ENCODE measurements at places on chromosomes 4 and X.

DNA sequence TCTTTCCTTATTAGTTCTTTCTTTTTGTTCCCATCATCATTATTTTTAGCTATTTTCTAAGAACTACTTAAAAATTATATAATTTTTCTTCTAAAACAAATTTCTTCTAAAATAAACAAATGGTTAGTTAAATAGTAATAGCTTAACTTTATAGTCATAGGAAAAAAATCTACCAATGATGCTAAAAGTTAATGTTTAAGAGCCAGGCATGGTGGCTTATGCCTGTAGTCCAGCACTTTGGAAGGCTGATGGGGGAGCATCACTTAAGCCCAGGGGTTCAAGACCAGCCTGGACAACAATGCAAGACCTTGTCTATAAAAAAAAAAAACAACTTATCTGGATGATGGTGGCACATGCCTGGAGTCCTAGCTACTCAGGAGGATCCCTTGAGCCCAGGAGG, 127.1 kb upstream of the ANXA3 start:
- no peak for DNase-seq

DNA sequence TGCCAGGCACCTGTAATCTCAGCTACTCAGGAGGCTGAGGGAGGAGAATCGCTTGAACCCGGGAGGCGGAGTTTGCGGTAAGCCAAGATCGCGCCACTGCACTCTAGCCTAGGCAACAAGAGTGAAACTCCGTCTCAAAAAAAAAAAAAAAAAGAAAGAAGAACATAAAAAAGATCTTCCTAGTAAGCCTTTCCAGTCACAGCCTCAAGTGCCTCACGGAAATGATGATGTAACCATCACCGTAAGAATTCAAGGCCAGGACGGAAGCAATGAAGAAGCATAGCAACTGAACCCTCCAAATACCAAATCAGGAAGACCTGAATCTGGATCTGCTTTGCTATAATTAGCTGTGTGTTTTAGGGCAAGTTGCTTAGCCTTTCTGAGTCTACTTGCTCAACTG, 28.8 kb downstream of the RBM47 start:
- DNase-seq: no peak

DNA sequence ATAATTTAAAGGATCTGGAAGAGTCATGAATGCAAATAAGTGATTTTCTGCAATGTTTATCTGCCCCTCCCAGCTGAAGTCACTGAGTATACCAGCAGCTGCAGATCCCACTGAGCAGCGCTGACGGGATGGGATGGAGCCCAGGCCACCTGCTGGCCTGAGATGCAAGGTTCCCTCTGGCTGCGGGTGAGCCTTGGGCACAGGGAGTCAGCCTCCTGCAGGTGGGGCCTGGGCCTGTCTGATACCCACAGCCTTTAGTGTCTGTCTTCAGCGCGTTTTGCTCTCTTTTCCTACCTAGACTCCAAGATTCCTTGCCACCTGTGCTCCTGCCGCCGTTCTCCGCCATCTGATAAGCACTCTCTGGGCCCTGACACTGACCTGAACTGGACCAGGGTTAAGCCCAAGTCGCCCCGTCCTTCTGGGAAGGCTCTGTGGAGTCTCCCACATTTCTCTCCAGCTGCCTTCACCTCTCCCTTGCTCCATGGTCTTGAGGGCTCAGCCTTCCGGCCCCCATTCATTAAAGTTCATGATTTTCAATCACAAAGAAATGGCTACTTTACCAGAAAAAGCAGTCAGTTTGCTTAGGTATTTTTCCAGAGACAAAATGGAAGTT, 223.1 kb upstream of the FAT1 start:
- peak; percentile 34 for DNase-seq

DNA sequence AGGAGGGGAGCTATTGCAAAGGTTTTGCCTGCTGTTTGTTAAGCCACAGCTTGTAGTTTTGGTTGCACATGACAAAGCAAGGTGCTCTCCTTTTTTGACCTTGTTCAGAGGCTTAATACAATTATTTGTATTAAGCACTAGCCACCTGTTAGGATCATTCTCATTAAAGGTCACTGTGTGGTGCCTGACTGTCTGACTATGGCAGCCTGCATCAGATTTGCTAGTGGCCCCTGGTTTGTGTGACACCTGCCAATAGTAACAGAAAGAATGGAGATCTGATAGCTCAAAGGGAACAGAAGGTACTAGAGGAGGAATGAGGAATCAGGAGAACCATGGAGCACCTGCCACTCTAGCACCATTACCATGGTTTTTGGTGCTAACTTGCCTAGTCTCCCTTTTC, 102.5 kb downstream of the POLA1 start:
- DNase-seq: no peak

GRCh38 chr4:158056689-158057245, 116.1 kb downstream of the GASK1B start:
- no peak for DNase-seq

DNA sequence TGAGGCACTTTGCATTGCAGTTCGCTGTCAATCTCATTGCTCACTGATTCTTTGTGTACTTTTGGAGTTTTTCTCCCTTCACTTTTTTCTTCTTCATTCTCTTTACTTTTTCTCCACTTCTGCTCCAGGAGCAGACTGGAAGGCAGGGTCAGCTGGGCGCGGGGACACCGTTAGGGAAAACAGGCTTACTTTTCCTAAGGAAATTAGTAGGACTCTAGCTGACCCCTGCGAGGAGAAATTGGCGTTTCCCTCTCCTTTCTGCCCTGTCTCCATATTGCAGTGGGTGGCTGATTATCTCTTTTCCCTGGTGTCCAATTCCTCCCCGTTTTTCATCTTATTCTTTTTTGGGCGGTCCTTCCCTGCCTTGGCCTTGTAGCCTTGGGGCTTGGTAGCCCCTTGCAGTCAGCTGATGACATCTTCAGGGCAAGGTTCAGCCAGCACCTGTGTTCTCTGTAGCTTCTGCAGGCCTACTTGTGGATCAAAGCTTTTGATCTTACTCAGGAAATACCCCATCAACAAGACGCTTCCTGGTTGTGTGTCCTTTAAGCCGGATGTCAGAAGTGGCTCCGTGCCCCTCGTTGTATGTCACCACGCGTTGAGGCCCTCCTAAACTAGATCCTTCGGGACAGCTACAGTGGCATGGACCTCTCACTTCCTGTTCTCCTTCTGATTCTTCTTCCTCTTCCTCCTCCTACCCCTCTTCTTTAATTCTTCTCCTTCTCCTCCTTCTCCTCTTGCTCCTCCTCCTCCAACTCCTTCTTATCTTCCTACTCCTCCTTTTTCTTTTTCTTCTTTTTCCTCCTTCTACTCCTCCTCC, 36.1 kb downstream of the NBDY start:
- DNase-seq: no peak

DNA sequence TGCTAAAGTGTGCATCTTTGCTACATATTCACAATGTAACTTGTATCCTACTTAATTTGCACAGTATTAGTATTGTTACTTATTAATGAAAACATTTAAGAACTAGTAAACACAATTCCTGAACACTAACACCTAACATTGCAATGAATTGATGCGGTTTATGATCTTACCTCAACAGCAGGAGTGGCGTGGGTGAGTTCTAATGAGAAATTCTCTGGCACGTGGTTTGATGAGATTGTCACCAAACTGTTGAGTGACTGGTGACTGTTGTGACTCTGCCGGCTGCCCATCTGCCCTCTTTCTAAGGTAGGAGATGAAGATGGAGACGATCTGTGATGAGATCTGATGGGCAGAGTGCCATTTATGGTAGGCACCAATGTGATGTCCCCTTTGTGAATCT, 2.9 kb downstream of the PCDH18 start:
- DNase-seq: no peak

DNA sequence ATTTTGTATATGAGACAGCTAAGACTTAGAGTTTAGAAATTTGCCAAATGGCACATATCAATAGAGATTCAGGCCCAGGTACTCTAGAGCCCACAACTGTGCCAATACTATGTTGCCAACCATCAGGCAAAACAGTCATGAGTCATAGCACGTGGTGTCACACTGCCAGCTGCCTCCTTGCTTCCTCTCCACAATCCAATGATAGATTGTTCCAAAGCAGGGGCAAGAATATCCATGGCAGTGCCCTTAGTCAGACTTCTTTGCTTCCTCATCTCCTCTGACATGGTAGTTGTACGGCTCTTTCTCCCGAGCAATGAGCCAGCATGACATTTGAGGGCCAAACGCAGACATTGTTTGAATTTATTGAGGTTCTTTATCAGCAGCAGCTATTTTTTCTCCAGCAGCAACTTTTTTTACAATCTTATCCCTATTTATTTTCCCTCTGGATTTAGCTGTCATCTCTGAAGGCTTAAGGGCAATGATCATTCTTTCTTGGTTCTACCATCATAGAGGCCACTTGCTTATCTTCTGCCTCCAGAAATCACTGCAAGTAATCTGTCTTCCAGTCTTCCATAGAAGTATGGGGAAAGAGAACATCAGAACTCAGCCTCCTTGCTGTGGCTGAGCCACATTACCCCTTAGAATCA, 169.7 kb downstream of the COL4A6 start:
- DNase-seq: no peak

GRCh38 chrX:136574548-136574947, 42.5 kb downstream of the VGLL1 start:
- DNase-seq: no peak

GRCh38 chrX:64338296-64338695, 57.0 kb downstream of the MTMR8 start:
- no peak for DNase-seq

DNA sequence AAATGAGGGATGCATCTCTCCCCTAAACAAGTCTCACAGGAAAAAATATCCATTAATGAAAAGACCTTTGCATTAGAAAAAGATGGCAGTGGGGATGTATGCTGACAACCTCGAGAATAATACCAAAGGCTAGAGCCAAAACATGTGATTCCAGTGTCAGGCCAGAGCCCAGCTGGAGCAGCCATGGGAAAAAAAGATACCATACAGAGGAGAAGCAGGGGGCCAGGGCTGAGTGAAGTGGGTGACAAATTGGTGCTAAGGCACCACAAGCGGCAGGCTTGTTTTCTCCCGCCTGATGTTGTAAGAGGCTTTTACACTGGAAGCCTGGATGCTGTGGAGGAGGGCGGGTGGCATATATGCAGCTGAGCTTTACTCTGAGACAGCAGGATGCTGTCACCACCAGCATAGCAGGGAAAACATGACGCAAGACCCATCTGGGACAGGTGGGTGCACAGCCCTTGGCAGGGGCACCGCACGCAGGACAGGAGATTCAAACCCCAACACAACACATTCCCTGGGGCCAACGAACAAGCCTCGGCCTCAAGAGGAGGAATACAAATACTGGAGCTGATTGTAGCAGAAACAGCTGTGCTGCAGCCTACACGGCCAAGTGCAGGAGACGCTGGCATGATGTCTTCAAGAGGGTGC, 91.9 kb downstream of the TSPAN5 start:
- DNase-seq: no peak

DNA sequence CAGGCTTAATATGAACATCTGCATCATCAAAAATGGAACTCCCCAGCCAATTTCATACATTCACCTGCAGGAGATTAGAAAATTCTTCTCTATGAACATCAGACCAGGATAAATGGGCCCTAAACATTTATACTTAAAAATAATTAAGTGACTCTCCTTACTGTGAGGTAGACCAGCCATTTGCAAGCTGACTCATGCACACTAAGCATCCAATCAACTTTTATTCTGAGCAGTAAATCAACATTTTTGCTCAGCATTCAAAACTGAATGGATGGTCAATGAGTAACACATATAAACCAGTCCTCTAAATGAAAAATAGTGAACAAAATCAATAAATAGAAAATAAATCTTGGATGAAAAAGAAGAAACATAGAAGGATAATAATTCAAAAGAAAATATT, 19.9 kb upstream of the PCDH10 start:
- peak; percentile 48 for DNase-seq

DNA sequence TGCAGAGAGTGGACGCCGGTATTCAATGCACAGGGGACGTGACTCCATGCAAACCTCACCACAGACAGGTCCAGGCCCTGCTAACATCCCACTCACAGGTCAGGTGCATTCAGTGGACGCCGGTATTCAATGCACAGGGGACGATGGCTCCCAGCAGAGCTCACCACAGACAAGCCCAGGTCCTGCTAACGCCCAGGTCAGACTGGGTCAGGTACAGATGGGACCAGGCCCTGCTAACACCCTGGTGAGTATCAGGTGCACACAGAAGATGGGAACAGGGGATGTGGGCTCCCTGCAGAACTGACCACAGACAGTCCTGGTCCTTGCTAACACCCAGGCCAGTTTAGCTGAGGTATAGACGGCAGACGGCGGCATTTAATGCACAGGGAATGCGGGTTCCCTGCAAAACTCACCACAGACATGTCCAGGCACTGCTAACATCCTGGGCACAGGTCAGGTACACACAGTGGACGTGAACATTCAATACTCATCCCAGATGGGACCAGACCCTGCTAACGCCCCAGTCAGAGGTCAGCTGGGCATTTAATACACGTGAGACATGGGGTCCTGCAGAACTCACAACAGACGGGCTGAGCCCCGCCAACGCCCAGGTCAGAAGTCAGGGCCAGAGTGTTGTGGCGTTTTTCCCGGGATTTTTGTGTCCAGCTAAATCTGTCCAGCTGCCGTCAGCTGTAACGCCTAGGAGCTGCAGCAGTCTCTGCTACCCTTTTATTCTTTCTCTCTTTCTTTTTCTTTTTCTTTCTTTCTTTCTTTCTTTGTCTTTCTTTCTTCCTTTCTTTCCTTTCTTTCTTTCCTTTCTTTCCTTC, 99.2 kb downstream of the SHOX start:
- DNase-seq: no peak

DNA sequence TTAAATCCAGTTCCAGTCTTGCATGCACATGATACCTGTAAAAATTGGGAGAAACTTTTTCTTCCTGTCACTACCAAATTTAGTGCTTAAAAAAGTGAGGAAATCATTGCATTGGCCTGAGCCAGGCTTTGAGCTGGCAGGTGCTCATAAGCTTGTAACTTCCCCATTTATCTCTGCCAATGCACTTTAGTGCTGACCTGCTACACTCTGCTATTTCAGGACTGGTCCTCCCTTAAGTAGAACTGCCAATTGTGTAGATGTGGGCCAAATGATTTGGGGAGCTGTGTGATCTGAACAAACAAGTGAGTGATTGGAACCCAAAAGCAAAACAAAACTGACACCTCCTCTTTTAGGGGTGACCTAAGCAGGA, 51.8 kb downstream of the ZNF827 start:
- no peak for DNase-seq

DNA sequence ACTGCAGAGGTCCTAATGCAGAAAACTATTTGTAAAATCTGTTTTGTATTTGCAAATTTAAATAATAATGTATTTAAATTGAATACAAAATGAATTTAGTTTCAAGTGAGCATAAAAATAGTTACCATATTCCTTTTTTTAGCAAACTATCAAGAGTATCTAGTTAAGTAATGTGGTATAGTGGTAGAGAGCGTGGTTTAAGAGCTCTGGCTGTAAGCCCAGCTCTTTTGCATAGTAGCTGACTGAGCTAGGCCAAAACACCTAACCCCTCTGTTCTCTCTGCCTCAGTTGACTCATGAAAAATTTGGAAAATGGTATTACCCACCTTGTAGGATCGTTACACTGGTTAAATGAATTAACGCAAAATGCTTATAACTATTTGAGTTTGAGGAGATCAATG, 18.1 kb upstream of the ADAD1 start:
- DNase-seq: no peak
